Erythroblast (primary cell): ENCODE measurements at places on chromosomes 13 and 19.

DNA sequence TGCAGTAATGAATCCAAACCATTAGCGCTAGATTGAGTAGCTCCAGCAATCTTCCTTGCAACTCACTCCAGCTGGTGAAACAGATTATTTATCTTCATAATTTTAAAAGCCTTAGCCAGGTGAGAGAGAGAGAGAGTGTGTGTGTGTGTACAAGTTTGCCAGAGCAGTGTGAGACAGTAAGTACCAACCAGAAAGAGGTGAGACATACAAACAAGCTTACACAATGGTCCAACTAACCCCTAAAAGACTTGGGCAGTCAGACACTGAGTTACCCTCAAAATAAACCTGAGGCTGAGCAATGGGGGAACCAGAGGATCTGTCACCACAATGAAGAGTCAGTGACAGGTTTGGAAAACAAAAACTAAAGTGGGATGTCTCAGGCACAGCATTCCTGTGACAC, 8.1 kb upstream of the THSD1 start:
- no peak for DNase-seq

DNA sequence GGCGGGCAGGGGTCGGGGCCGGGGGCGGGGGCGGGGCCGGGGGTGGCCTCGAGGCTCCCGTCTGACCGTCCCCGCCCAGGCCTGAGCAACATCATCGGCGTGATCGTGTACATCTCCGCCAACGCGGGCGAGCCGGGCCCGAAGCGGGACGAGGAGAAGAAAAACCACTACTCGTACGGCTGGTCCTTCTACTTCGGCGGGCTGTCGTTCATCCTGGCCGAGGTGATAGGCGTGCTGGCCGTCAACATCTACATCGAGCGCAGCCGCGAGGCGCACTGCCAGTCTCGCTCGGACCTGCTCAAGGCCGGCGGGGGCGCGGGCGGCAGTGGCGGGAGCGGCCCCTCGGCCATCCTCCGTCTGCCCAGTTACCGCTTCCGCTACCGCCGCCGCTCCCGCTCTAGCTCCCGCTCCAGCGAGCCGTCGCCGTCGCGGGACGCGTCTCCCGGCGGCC, 9.4 kb upstream of the CACNG6 start:
- no peak for DNase-seq

DNA sequence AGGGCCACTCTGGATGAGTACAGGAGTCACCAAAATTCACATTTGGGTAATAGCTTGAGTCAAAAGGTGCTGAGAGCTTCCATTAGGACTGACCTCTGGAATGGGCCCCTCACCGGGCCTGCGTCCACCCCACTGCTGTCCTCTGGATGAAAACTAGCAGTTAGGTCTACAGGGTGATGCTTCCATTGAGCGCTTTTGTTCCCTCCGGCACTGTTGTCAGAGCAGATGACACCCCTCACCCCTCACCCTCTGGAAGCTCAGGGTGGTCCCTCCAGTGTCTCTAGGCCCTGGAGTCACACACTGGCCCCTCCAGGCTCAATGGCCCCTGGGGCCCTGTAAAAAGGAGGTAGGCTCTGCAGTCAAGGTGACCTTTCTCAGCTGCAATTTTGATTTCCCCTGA, 187.8 kb upstream of the GPR12 start:
- no peak for DNase-seq

DNA sequence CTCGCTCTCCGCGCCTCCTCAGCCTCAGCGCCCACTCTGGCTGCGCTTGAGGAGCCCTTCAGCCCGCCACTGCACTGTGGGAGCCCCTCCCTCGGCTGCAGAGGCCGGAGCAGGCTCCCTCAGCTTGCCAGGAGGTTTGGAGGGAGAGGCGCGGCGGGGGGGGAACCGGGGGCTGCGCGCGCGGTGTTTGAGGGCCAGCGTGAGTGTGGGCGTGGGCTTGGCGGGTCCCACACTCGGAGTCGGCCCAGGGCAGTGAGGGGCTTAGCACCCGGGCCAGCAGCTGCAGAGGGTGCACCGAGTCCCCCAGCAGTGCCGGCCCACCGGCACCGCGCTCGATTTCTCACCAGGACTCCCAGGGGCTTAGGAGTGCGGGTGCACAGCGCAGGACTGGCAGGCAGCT, 1220.9 kb downstream of the PCDH9 start:
- no peak for DNase-seq

DNA sequence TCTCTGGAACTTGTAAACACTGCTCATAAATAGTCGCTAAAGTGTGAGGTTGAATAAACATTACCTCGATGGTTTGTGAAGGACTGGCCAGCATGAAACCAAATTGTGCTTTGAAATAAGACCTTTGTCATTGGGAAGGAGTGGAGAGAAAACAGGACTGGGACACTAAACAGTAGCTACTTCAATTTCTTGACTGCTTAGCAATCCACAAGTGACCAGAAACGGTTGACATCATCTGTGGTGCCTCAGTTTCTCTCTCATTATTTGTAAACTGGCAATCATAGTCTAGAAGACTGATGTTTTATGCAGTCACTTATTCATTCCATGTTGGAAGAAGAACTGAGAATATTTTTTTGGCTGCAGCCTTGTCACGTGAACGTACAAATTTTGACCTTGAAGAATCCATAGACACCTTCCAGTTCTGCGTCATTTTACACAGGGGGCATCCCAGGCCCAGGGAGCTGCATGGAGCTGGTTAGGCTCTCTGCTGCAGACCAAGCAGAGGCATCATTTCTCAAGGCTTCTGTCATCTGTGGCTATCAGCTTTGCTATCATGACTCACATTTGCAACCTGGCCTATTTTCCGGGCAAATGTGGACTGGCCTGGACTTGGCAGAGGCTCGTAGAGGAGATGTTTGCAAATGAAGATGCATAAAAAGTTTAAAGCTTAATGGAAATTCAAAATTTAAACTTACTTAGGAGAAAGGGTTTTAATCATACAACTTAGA, 391.8 kb downstream of the FGF9 start:
- no peak for DNase-seq
